ENCODE measurements at places on chromosomes 2 and 18. TPM values are rescaled to one million over a fixed set of nuclear protein-coding genes. Genes with fewer than 3 reads are reported as not detected.
A peak's percentile ranks its signal among the peaks of the same experiment; 100 is the strongest.

GRCh38 chr2:149329489-149330126, 779 bp upstream of the LYPD6 start:
- peak; percentile 58 for DNase-seq
- H3K27me3 ChIP-seq: peaks cover 9% of the 10 kb centered on the region
- no peaks in the 10 kb centered on the region for H3K36me3 ChIP-seq
- H3K4me3 ChIP-seq: peak overlapping the region; percentile 85

- no peak overlapping the region for H3K27ac ChIP-seq
- DNase-seq: no peak
- no peak overlapping the region for H3K4me3 ChIP-seq
- H3K36me3 ChIP-seq: no peaks in the 10 kb centered on the region
- H3K4me1 ChIP-seq: peaks cover 7% of the 10 kb centered on the region
- peaks cover 3% of the 10 kb centered on the region for H3K27me3 ChIP-seq
These were observed 217.8 kb downstream of the HAUS1 start for GRCh38 chr18:46321955-46322354.

DNA sequence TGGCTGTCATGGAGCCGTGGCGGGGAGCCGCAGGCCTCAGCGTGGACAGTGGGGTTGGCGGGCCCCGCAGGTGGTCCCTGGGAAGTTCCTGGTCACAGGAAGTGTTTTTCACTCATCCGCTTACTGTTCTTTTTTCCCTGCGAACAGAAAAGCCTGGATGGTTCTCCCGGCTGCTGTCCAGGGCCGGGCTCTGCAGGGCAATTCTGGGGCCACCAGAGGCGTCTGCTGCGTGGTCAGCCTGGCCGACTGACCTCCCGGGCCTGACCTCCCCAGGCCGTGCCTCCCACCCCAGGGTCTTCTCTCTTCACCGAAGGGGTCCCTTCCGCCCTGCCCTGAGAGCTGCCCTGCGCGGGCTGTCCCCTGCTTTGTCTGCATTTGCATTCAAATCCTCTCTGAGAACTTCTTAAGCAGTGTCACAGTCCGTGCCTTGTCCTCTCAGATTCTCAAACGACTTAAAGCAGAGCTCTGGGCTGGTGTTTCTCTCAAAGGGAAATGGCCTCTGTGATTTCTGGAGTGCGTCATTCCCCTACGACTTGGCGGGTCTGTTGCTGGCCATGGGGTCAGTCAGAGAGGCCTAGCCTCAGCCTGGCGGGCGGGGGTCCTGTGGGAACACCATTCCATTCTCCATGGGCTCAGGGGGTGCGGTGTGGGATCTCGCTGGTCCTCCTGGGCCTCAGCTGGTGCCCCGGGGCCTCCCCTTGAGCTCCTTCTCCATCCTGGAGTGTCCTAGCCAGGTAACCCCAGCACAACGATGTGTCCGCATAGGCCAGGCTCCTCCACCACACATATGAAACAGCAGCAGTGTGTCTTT, 38.3 kb downstream of the KLHL29 start:
- no peak for DNase-seq
- H3K4me3 ChIP-seq: no peak overlapping the region
- no peak overlapping the region for H3K27ac ChIP-seq
- H3K36me3 ChIP-seq: no peaks in the 10 kb centered on the region

DNA sequence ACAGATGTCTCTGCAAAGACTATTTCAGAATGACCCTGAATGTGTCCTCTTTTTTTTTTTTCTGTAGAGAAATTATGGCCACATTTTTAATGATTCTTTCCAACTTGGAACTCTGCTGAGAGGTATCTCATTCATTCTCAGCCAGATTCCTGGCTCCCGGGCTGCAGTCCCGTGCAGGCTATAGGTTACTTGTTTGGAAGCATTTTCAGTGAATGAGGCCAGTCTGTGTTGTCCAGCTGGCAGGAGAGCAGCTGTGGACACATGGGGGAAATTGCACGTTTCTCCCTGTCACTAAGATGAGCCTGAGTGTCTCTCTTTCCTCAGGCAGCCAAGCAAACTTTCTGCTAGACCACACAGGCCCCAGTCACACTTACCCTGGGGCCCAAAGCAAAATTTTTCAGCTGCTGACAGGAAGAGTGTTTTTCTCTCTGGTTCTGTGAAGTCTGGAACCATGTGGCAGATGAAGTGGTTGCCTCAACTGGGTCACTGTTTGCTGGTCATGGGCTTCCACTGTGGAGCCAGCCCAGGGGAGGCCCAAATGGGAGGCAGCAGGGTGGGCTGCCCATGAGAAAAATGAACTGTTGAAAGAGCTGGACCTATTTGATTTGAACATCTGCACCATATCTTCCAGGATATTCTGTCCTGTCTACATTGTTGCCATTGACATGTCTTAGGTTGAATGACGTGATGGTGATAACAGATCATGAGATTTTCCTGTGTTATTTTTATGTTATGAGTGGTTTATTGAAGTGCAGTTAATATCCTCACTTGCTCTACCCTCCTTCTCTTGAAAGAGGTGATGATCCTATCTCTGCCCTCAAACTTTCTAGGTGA, 431.2 kb downstream of the LPIN1 start:
- H3K27me3 ChIP-seq: peaks cover 6% of the 10 kb centered on the region
- no peaks in the 10 kb centered on the region for H3K36me3 ChIP-seq
- H3K27ac ChIP-seq: no peak overlapping the region
- H3K4me1 ChIP-seq: peaks cover 10% of the 10 kb centered on the region

DNA sequence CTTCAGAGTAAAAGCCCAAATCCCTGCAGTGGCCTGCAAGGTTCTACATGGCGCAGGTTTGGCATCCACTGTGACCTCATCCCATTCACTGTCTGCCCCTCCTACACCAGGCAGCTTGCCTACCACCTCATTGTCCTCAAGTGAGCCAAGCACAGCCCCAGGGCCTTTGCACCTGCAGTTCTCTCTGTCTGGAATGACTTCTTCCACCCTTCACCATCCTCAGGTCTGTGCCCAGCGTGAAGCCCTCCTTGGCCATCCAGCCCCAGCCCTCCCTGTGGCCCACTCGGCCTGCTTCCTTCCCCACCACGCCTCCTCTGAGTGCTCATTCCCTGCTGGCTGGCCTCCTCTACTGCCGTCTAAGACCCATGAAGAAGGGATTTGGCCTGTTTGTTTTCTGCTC, 32.6 kb upstream of the UBE2F start:
- no peak for DNase-seq
- H3K27ac ChIP-seq: no peak overlapping the region
- no peak overlapping the region for H3K4me3 ChIP-seq
- peaks cover 13% of the 10 kb centered on the region for H3K4me1 ChIP-seq
- H3K27me3 ChIP-seq: peaks cover 8% of the 10 kb centered on the region

DNA sequence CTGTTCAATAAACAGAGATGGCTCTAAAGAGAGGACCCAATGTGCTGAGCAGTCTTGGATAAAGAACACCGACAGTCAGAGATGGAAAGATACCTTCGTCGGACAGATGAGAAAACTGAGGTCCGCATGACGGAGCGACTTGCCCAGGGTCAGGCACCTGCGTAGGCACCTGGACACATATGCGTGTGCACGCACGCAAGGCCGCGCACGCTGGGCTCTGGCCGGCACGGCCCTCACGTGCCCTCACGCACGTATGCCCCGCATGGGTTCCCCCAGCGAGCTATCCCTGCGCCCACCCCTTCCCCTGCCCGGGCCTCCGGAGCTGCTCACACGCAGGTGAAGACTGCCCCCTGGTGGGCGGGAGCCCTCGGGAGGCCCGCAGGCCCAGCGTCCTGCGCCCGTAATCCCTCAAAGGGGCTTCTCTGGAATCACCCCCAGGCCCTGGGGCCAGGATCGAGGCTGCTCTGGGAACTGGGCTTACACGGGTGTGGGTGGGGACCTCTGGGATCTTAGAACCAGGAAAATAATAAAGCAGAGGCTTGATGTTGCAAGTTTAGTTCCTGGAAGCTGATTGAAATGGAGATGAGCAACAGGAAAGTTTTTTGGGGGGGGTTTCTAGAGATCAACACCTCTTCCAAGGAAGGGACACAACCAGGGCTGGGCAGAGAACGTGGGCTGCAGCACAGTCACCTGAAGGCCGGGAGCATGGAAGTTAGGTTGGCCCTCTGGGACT, 246.3 kb downstream of the TNS1 start:
- peaks cover 8% of the 10 kb centered on the region for H3K4me1 ChIP-seq
- peaks cover 6% of the 10 kb centered on the region for H3K27me3 ChIP-seq
- H3K36me3 ChIP-seq: no peaks in the 10 kb centered on the region

GRCh38 chr18:58087928-58088690, 44.1 kb downstream of the NEDD4L start:
- no peaks in the 10 kb centered on the region for H3K27me3 ChIP-seq
- DNase-seq: no peak
- peaks cover 3% of the 10 kb centered on the region for H3K4me1 ChIP-seq
- no peaks in the 10 kb centered on the region for H3K36me3 ChIP-seq

GRCh38 chr2:226995625-226996041, 159.8 kb downstream of the RHBDD1 start:
- no peaks in the 10 kb centered on the region for H3K4me1 ChIP-seq
- no peak overlapping the region for H3K27ac ChIP-seq
- no peak overlapping the region for H3K4me3 ChIP-seq
- no peaks in the 10 kb centered on the region for H3K27me3 ChIP-seq
- DNase-seq: no peak

- DNase-seq: no peak
- peaks cover 10% of the 10 kb centered on the region for H3K4me1 ChIP-seq
- no peaks in the 10 kb centered on the region for H3K36me3 ChIP-seq
- H3K27ac ChIP-seq: no peak overlapping the region
These were observed 154.9 kb upstream of the TTC39C start for GRCh38 chr18:23859466-23860336.

DNA sequence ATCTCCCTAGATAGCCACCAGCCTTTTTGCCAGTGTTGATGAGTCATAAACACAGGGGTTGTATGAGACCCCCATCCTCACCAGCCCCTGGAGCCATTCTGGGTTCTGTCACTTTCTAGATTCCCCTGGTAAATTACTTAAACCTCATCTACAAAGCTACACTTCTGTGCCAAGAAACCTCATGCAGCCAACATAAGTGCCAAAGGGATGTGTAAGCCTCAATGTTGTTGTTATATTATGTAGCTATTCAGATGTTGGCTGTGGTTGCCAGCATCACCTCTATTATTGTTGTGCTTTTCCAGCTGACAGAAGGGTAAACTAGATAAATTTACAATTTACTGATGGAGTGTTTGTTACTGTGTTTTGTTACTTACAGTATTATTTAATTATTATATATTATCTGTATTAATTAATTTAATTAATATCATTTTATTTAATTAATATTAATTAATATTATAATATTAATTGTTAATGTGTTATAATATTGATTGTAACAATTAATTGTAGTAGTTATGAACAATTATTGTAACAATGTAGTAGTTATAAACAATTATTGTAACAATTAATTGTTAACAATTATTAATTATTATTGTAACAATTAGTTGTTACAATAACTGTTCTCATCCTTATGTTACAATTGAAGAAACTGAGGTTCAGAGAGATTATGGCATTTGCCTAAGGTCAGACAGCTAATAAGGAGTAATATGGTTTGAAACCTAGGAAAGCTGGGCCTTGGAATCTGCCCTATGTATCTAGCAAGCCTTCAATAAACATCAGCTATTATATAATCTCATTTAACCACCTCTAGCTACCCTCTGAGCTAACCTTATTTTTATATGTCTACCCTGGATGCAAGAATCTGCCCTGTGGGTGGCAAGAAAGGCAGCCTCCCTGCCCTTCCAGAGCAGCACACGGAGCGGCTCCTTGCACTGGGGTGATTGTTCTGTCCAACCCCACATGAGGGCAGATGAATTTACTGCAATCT, 36.1 kb downstream of the PSTPIP2 start:
- no peaks in the 10 kb centered on the region for H3K36me3 ChIP-seq
- no peak overlapping the region for H3K4me3 ChIP-seq
- peaks cover 16% of the 10 kb centered on the region for H3K4me1 ChIP-seq
- DNase-seq: no peak
- H3K27ac ChIP-seq: no peak overlapping the region
- H3K27me3 ChIP-seq: peaks cover 3% of the 10 kb centered on the region

GRCh38 chr18:3552305-3552704, 102.3 kb downstream of the TGIF1 start:
- H3K27ac ChIP-seq: no peak overlapping the region
- no peaks in the 10 kb centered on the region for H3K36me3 ChIP-seq
- no peaks in the 10 kb centered on the region for H3K27me3 ChIP-seq
- no peak for DNase-seq
- H3K4me3 ChIP-seq: no peak overlapping the region

DNA sequence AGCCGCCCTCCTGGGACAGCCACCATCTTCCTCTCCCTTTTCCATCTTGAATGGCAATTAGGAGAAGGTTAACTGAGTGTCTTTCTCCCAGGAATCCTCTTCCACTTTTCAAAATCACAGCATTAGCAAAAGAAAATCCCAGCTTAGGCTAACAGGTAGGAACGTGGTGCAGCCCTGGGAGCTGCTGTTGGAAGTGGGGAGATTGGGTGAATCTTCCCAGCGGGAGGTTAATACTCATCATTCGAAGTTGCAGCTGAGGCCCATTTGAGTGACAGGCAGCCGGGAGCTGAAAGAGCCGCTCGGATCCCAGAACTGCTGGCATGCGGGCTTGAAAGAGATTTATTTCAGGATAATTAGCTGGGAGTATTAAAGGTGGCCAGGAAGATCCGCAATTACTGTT, 306.0 kb downstream of the BCL11A start:
- H3K27ac ChIP-seq: no peak overlapping the region
- H3K36me3 ChIP-seq: no peaks in the 10 kb centered on the region
- no peak for DNase-seq
- no peak overlapping the region for H3K4me3 ChIP-seq
- peaks cover 2% of the 10 kb centered on the region for H3K4me1 ChIP-seq
- peaks cover 4% of the 10 kb centered on the region for H3K27me3 ChIP-seq

- H3K4me3 ChIP-seq: no peak overlapping the region
- H3K36me3 ChIP-seq: no peaks in the 10 kb centered on the region
- peaks cover 2% of the 10 kb centered on the region for H3K27me3 ChIP-seq
These were observed 17.0 kb upstream of the ANKRD44 start for GRCh38 chr2:197327472-197328098.

DNA sequence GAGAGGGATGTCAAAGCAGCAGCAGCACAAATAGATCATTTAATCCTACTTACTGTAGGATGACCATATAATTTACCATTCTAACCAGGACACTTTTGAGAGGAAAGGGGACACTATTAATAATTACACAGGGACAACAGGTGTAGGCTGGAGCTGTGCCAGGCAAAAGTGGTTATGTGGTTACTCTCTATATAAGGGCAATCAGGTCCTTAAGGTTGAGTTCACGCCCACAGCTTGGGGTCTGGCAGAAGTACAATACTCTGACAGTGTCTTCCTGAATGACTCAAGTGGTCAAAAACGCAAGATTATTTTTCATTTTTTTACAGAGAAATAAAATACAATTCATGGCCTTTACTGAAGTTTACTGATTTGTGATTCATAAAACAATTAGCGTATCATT, 2.8 kb downstream of the PREPL start:
- peaks cover 17% of the 10 kb centered on the region for H3K4me1 ChIP-seq
- H3K27me3 ChIP-seq: peaks cover 7% of the 10 kb centered on the region
- no peak overlapping the region for H3K27ac ChIP-seq
- H3K36me3 ChIP-seq: no peaks in the 10 kb centered on the region
- no peak for DNase-seq

UPP2 gene
- not detected for total RNA-seq

ASB1 gene
- total RNA-seq: 8.5 TPM

HJURP gene
- total RNA-seq: 11.4 TPM

GKN2 gene
- 0.36 TPM for total RNA-seq

ALPG gene
- total RNA-seq: not detected

IL1R1 gene
- total RNA-seq: 1.0 TPM
